ENCODE measurements at places on chromosomes 12 and 14.

GRCh38 chr12:6078398-6079096 lies 45.9 kb downstream of the VWF start:
- no peak for DNase-seq

DNA sequence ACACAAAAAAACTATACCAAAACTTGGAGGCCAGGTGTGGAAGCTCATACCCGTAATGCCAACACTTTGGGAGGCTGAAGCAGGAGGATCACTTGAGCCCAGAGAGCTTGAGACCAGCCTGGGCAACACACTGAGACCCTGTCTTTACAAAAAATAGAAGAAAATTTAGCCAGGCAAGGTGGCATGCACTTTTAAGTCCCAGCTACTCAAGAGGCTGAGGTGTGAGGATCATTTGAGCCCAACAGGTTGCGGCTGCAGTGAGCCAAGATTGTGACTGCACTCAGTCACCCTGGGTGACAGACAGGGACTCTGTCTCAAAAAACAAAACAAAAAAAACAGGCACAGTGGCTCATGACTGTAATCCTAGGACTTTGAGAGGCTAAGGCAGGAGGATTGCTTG lies 75.4 kb downstream of the RNF34 start:
- DNase-seq, result no peak

GRCh38 chr14:63460680-63461369 lies 82.4 kb downstream of the PPP2R5E start:
- no peak for DNase-seq

DNA sequence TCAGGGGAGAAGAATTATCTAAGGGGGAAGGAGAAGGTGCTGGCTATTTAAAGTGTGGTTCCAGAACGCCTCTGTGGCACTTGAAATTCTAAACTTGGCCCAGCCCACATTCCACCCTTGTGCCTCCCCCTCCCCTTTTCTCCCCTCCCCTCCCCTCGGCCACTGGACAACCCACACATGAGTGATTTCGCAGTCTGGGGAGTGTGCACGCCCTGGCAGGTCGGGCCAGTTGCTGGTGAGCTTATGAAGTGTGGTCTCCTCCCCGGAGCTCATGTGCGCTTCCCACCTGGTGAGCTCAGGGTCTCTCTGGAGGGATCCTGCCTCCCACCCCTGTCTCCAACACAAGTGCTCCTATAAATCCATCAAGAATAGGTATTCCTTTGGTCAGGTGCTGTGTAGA lies at the start of gene SLC6A13:
Gene SLC6A13, minus strand, starts transcription at position 20 of the 400 bp plus-strand sequence. CDS start 2,784 bp downstream, outside the sequence.
- no peak for DNase-seq

DNA sequence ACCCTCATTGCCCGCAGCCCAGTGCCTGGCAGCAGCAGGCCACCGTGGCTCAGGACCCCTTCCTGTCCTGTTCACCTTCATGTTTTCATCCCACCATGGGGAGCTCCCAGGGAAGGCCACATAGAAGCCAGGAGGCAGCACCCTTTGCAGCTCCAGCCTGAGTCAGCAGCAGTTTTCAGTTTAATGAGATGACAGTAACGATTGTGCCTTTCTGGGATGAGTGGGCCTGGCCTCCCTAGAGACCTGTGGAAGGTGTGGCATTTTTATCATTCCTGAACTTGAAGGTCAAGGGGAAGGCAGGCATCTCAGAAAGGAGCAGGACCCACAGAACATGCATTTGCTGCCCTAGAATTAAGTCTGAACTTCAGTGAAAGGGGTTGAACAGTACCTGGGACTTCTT lies 532.8 kb downstream of the FUT8 start:
- no peak for DNase-seq

- no peak for DNase-seq
These were observed 15.7 kb upstream of the CIPC start for GRCh38 chr14:77082356-77082755.

- DNase-seq, result no peak
These were observed 387.7 kb downstream of the TMTC2 start for GRCh38 chr12:83074358-83074894.
